ENCODE measurements at places on chromosomes 7 and 10.

DNA sequence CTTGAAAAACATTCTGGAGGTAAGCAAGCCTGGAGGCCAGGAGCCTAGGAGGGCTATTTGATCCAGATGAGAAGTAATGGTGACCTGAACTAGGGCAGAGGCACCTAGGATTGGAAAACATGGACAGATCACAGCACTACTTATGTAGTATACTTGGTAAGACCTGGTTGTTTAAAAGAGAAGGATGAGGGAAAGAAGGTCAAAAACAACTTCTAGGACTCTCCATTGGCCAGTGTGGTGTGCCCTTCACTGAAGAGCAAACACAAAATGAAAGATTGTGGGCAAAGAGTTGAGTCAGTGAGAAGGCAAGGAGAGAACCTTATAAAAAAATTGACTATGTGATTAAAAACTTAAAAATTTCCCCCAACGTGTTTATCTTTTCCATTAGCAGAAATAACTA is 14.3 kb downstream of the ANKRD1 start:
- DNase-seq = no peak

DNA sequence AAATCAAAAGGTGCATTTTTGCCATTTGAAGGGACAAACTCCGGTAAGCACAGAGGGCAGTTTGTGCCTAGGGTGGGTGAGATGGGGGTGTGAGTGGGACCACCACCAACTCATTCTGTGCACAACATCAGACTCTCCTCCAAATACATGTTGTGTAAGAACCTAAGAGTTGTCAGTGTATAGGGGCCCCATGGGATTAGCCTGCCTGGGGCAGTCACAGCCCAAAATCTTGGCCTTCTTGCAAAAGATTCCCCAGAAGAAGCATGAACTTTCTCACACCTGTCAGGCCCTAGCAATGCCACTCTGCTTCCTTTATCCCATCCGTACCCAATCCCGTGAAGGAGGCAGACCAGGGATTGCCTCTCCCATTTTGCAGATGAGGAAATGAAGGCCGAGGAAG is 47.1 kb upstream of the NANOS1 start:
- DNase-seq = no peak

DNA sequence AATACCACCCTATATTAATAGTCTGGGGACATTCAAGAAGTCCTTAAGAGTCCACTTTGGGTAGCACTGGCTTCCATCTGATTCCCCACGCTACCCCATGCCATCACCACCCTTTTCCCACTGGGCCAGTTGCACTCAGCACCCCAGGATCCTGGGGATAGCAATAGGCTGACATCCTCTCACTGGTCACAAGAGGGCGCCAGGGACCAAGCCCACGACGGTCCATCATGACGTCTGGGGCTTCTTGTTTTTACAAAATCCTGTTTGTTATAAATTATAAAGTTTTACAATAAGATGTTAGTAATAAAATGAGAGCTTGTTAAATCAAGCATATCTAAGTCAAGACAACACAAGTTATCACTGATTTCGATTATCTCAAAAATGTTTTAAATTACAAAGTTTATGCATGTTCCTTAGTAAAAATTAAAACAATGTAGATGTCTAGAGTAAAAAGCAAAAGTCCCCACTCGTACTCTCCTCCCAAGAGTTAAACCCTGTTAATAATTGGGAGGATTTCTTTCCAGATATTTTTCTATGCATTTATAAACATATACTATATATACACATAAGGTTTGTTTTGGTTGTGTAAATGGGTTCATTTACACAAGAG is 15.4 kb downstream of the GPNMB start:
- peak; percentile 2 for DNase-seq

DNA sequence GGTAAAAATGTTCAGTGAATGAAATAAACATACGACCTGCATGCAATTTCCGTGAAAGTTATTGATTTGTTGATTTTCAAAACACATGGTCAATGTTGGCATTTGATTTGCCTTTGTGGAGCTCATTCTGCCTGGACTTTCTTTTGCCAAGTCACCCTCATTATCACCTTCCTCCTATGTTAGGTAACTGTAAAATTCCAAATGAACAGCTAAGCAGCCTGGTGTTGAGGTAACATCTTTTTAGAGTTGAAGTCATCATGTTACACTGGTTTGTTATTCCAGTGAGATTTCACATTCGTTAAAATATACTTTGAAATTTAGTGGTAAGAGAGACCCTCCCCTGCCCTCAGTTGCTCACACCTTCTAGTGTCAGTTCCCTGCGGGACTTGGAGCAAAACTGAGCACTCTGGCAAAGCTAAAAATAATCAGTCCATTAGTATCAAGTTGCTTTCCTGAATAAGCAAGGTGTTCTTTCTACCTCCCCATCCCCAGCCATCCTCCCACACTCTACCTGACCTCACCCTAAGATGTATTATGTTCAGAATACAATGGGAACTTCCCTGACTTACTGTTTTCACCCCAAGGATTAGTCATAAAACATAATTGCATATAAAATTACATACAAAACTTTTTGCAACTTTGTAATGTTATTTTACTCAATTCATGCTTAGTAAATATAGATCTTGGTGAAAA is 283.3 kb upstream of the SEMA3A start:
- no peak for DNase-seq

DNA sequence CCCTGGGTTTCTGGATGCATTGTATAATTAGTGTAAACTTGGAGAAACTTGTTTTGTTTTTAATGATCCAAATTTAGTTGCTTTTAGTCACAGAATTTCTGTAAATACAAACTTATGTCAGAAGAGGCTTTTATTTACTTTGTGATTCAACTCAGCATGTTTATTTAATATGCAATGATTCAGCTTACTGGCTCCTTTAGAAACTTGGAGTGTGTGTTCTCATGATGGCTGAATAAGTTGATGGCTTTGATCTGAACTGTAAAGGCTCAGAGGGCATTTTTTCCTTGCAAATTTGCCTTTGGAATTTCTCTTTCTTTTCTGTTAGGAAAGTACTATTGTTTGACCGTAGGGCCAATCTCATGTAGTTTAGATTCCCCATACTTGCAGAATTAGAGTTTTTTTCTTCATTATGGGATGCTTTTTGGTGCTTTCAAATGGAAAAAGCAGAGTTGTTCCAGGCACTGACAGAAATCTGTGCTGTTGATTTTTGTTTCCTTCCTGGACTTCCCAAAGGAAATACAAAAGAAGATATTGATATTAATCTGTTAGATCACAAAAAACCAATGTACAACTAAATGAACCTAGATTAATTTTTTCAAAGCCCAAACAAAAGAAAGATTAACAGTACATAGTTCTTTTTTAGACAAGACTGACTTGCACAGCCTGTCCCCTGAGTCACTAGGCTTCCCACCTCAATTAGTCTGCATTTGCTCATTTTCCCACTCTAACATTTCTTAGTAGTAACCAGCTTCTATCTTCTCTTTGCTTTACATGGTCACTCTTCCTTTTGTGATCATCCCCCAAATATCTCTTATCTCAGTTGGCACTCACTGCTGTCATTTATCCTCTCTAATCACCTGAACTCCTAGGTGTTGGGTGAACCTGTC is 96.8 kb upstream of the AGR3 start:
- DNase-seq = no peak

DNA sequence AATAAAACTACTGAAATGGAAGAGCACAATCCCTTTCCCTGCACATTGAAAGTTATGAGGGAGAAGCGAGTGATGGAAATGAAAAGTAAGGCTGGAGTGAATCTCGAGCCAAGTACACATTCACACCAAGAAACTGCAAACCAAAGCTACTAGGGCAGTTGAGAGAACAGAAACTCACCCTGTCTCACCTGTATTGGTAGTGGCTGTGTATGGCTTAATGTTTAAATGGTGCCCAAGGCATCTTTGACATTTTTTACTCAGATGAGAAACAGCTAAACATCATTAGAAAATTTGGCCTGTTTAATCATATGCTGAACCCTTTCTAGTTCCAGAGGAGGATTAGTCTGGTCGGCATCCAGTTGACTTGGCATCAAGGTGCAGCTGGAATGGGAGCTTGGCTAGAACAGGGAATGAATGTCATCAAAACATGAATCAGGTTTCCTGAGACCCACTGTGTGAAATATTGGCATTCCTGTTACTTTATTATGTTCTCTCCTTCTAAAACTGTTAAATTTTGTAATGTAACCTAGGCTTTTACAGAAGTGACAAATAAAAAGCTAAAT is 840.8 kb downstream of the GRM8 start:
- DNase-seq = no peak

DNA sequence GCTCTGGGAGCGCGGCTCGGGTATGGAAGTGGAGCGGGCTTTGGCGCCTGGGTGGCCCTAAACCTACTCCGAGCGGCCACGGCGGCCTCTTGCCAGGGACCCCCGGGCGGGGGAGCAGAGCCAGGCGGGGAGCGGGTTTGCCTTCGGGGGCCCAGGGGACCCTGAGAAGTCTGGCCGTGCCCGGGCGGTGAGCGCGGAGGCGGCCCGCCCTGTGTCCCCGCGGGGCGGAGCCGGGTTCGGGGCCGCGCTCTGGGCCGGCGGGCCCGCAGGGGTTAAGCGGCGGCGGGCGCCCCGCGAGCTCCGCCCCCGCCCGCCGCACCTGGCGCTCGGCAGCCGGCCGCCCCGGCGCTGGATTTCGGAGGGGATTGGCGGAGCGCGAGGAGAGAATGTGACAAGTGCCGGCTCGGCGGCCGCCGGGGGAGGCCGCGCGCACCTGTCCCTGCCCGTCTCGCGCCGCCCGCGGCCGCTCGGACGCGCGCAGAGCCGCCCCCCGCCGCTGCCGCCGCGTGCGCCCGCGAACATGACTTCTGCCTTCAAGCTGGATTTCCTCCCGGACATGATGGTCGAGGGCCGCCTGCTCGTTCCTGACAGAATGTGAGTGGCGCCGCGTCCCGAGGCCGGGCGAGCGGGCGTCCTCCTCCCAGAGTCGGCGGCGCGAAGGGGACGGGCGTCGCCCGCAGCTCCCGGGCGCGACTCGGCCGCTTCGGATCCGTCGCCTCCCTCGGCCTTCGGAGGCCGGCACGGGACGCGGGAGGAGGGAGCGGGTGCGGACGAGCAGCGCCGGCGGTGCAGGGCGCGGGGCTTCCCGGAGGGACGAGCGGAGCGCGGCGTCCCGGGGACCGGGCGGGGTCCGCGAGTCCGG is at the start of gene CELF2:
TSS of gene CELF2 (plus strand) at position 303 of the 862 bp plus-strand sequence. CDS start at position 521, 218 bp downstream.
- peak; percentile 77 for DNase-seq

DNA sequence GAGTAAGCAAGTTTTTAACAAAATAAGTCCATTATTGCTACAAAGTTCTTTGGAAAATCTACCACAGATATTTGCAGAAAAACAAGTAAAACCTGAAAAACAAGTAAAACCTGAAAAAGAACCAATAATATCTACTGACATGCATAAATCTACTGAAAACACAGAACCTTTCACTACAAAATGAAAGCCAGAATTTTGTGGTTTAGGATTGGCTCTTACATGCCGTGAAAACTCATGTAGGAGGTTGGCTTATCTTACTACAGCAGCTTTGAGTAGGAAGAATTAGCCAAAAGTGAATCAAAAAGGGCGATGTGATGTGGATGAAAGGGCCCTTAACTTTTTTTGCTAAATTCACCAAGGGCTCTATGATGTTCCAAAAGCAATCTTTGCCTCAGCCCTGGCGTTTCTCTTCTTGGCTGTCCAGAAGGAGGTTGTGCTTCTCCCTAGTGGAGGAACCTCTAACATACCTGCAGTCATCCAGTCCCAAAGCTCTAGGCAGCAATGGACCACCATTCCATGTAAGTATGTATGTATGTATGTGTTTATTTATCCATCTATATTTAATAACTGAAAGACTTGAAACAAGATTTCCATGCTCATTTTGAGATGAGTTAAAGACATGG is 93.5 kb upstream of the ZNF804B start:
- DNase-seq = no peak
